ENCODE measurements at places on chromosomes 2 and 18.

DNA sequence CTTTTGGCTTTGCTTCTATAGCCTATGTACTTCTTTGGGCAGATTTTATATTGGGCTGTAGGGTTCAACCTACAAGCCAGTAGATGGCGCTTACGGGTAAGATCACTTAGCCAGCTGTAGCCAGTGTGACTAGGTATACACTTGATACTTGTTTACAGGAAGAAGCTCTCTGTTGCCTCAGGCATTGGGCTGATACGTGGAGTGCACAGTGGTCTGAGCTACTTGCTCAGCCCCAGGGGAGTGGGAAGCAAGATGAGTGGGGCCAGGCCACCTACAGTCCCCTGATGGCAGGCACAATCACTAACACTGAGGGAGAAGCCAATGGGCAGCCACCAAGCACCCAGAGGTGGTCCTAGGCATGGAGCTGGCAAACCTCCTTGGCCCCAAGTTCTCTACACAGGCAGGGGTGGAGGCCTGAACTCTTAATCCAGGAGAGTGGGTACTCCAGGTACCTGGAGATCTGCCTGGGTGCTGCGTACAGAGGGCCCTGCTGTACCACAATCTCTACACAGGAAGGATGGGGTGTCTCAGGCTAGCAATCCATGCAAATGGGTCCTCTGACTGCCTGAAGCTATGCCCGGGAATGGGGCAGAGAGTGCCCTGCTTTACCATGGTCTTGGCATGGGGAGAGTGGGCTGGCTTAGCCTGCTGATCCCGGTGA is 122.2 kb downstream of the NCOA1 start:
- H3K4me3 ChIP-seq = no peak overlapping the region
- H3K36me3 ChIP-seq = peaks cover 3% of the 10 kb centered on the region
- peak; percentile 83 for DNase-seq

DNA sequence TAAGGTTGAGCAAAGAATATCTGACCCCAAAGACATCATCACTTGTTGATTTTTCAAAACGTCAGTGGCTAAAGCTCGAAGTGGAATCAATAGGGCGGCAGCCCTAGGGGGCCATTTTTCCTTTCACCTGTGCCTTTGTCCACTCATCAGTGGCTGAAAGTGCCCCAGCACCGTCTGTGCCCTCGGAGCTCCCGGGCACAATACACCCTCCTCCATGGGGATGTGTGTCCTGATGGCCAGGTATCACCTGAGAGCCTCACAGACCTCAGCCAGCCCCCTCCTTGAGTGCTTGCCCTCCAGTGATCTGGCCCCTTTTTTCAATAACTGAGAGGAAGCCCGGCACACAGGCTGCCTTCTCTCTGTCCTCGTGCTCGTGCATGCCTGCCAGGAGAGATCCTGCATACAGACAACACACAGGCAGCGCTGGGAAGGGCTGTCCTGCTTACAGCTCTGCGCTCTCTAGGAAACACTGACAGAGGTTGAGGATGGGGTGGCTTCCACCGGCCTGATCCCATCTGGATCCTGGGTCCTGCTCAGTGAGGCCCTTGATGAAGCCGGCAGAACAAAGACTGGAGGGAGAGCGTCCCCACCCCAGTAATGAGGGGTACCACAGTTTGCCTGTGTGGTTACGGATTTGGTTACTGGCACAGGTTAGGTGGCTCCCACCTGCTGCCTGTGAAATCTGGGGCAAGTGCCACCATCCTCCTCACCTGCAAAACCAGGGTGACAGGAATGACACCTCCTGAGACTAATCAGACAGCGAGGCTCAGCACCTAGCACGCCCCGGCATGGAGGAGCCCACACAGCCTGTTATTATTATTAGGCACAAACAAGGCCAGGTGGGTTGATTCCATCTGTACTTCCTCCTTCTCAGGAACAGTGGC is 197.5 kb upstream of the RAB6C start:
- H3K36me3 ChIP-seq = no peaks in the 10 kb centered on the region
- H3K4me3 ChIP-seq = no peak overlapping the region
- H3K27ac ChIP-seq = no peak overlapping the region
- H3K4me1 ChIP-seq = no peaks in the 10 kb centered on the region

DNA sequence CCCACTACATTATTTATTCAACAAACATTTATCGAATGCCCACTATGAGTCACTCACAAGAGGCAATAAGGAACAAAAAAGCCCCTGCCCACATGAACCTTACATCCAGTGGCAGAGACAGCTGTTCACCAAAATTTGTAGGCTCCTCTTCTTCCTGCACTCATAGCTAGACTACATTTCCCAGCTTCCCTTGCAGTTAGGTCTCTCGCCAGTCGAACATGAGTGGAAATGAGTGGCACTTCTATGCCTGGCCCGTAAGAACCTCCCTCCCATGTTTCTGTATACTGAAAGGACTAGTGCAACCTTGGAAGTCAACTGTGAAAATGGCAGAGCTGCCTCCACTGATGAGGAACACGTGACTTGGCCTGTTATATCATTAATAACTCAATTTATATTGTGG is 19.4 kb upstream of the NCOA1 start:
- peaks cover 6% of the 10 kb centered on the region for H3K27me3 ChIP-seq
- DNase-seq = no peak
- H3K27ac ChIP-seq = no peak overlapping the region
- no peaks in the 10 kb centered on the region for H3K4me1 ChIP-seq

DNA sequence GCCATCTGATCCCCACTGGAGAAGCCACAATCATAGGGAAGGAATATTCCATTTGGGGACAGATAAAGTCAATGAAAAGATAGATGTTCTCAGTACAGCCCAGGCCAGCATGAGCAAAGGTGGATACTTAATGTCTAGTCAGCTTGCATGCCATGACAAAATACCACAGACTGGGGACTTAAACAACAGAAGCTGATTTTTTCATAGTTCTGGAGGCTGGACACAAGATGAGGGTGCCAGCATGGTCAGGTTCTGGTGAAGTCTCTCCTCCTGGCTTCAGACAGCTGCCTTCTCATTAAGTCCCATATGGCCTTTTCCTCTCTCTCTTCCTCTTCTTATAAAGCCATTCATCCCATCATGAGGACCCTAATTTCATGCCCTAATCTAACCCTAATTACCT is 116.1 kb upstream of the CYP1B1 start:
- H3K36me3 ChIP-seq = no peaks in the 10 kb centered on the region
- H3K27me3 ChIP-seq = peaks cover 4% of the 10 kb centered on the region
- H3K4me3 ChIP-seq = no peak overlapping the region
- DNase-seq = no peak
- peaks cover 13% of the 10 kb centered on the region for H3K4me1 ChIP-seq

GRCh38 chr2:183063083-183063482 is 15.5 kb upstream of the DUSP19 start:
- DNase-seq = no peak
- H3K27ac ChIP-seq = no peak overlapping the region
- peaks cover 10% of the 10 kb centered on the region for H3K27me3 ChIP-seq
- H3K4me3 ChIP-seq = no peak overlapping the region

DNA sequence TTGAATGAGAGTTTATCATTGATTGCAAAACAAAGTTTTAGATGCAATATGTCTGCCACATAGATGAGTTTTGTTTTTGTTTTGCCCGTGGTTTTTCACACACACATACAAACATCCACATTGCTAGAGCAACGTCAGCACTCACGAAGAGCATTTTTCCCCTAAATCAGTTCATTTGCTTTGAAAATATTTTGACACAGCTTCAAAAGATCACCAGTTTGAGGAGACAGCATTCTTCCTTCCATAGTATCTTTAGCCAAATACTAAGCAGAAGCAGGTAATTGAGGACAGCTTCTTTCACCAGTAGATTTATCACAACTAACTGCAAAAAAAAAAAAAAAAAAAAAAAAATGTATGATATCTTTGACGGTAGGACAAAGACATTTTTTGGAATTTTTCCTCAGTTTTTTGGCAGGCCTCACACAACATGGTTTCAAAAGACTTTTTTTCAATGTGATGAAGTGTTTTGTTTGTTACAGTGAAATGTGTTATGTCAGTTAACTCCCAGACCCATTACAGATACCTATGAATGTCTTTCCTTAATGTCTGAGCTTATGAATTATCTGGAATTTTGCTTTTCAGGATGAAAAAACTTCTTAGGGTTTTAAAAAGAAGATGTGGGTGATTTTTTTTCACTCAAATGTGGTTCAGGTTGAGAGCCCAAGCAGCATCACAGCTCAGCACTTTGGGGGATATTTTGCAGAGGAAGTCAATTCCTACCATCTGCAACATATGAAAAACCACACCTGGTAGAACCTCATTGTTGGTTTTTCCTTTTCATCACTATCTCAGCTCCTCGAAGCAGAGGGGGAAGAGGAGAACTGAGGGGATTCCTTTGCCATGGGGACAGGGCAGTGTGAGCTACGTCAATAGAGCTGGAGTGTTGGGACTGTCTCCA is 31.6 kb downstream of the AOX1 start:
- no peak for DNase-seq
- peaks cover 11% of the 10 kb centered on the region for H3K4me1 ChIP-seq
- no peak overlapping the region for H3K27ac ChIP-seq
- no peak overlapping the region for H3K4me3 ChIP-seq
- H3K36me3 ChIP-seq = no peaks in the 10 kb centered on the region
- no peaks in the 10 kb centered on the region for H3K27me3 ChIP-seq

GRCh38 chr2:145043399-145043834 is 523.5 kb upstream of the ZEB2 start:
- H3K4me1 ChIP-seq = no peaks in the 10 kb centered on the region
- no peak overlapping the region for H3K27ac ChIP-seq
- no peaks in the 10 kb centered on the region for H3K36me3 ChIP-seq
- H3K27me3 ChIP-seq = no peaks in the 10 kb centered on the region

DNA sequence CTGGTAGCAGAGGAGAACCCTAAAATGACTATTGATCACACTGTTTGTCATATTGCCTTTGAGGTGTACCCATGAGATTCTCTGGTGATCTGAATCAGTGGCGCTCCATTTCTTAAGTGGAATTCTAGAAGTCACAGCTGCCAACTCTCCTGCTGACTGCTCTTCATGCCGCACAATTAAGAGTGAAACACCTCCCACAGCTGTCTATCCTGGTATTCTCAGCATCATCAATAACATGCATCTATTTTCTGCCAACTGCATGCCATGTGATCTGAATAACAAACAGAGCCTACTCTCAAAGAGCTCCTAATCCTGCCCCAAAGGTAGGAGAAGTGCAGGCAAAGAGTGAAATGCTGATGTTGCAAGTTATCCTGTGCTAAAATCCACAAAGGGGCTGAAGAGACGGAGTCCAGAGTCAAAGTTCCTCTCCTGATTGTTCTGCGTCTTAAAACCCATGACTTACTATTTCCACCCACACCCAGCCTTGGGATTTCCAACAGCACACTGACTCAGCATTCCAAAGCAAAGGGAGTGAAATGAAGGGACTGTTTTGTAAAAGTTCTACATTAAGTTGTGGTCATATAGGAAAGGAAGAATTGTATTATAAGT is 13.7 kb upstream of the DAPL1 start:
- DNase-seq = no peak
- peaks cover 5% of the 10 kb centered on the region for H3K27me3 ChIP-seq
- no peaks in the 10 kb centered on the region for H3K36me3 ChIP-seq
- no peaks in the 10 kb centered on the region for H3K4me1 ChIP-seq
- no peak overlapping the region for H3K4me3 ChIP-seq

GRCh38 chr2:219919506-219919905 is 292.1 kb downstream of the SLC4A3 start:
- no peaks in the 10 kb centered on the region for H3K36me3 ChIP-seq
- H3K4me1 ChIP-seq = no peaks in the 10 kb centered on the region
- DNase-seq = no peak
- H3K27ac ChIP-seq = no peak overlapping the region
- no peak overlapping the region for H3K4me3 ChIP-seq

GRCh38 chr2:197306696-197307040 is 3.9 kb downstream of the ANKRD44 start:
- H3K27ac ChIP-seq = peak overlapping the region; percentile 91
- DNase-seq = peak; percentile 79
- peaks cover 36% of the 10 kb centered on the region for H3K36me3 ChIP-seq
- peak overlapping the region; percentile 90 for H3K4me3 ChIP-seq

GRCh38 chr2:26721115-26722032 is 28.9 kb downstream of the KCNK3 start:
- no peak overlapping the region for H3K27ac ChIP-seq
- H3K36me3 ChIP-seq = no peaks in the 10 kb centered on the region
- H3K4me1 ChIP-seq = no peaks in the 10 kb centered on the region
- no peak overlapping the region for H3K4me3 ChIP-seq
- DNase-seq = no peak
- no peaks in the 10 kb centered on the region for H3K27me3 ChIP-seq

DNA sequence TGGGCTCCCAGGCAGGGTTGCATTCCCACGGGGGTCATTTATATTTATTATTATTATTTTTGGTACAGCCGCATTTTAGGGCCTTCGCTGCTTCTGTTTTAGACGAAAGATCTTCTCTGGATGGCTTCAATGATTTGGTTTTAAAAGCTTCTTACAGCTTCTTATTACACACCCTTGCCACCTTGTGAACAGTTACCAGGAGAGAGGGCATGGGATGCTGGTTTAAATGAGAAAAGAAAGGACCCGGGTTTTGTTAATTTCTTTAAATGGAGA is 1.7 kb downstream of the SH3RF3 start:
- no peak overlapping the region for H3K27ac ChIP-seq
- H3K27me3 ChIP-seq = peaks cover 65% of the 10 kb centered on the region
- H3K36me3 ChIP-seq = no peaks in the 10 kb centered on the region
- H3K4me3 ChIP-seq = peak overlapping the region; percentile 48
- DNase-seq = no peak
- peaks cover 23% of the 10 kb centered on the region for H3K4me1 ChIP-seq

Measured in activated CD4-positive, alpha-beta T cell treated with anti-CD3 and anti-CD28 coated beads, Interleukin-2, amount 10 ng/mL, durations not matched to agents 24 days and 14 days (primary cell).